ENCODE measurements at places on chromosomes 12 and 14.
A peak's percentile ranks its signal among the peaks of the same experiment; 100 is the strongest.

DNA sequence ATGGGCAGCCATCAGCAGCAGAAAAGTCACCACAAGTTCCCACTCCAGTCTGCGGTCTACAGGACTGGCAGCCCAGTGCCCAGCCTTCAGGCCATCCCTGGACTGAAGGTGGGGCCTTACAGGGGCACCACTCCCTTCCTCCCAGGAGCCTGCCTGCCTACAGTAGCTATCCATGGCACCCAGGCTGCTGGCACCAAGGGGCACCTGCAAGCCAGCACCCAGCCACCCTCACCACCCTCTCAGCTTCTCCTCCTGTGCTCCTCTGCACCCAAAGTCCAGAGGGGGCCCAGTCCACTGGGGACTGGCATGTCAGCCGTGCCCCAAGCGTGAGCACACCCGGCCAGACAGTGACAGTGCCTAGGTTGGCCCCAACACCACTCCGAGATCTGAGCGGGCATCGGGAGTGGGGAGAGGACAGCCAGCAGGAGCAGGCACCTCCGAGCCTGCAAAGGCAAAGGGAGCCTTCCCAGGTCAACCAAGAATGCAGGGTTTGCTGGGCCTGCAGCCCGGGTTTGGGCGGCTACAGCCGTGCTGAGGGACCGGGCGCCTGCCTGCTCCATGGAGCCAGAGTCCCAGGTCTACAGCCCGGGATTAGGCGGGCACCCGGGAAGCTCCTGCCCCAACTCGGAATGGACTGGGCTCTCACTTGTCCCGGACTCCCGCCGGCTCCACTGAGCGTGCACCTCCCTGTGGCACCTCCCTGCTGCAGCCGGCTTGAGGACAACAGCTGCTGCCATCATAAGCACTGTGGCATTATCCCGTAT is 8.1 kb upstream of the OR6C65 start:
- no peak for DNase-seq

DNA sequence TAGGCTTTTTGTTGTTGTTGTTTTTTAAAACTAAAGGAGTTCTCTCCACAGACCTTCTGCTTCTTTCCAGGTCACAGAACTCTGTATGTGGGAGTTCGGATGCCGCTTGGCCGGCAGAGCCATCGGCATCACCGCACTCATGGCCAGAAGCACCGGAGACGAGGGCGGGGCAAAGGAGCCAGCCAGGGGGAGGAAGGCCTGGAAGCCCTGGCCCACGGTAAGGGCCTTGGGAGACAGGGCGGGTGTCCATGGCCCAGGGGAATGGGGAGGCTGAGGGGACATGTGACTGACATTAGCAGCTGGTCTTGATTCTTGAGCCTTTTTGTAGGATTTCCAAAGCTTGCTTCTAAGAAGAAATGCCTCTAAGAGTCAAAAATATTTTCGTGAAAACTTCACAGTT is 26.2 kb downstream of the SLC4A8 start:
- no peak for DNase-seq

DNA sequence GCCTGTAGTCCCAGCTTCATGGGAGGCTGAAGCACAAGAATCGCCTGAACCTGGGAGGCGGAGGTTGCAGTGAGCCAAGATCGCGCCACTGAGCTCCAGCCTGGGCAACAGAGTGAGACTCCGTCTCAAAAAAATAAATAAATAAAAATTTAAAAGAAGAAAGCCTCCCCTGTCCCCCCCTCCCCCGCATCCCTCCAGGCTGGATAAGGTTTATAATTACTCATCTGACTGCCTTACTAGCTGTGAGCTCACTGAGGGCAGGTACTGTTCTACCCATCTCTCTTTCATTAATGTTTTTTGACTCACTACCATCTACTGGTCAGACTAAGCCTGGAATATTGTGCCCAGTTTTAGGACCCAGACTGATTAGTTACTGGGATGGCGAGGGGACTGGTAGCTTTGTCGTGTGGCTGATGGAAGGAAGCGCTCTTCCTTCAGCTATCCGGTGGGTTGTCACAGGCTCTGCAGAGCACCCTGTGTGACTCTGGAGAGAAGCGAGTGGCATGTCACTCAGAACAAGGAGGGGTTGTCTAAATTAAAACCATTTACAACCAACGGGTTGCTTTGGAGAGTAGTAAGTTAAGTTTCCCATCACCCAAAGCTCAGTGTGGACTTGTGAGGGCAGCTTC is 16.9 kb downstream of the EVL start:
- DNase-seq = no peak

GRCh38 chr12:65785500-65785899 is 38.8 kb upstream of the HMGA2 start:
- no peak for DNase-seq

- DNase-seq = no peak
Measured at GRCh38 chr12:131133994-131134393, 180.3 kb downstream of the ADGRD1 start.

DNA sequence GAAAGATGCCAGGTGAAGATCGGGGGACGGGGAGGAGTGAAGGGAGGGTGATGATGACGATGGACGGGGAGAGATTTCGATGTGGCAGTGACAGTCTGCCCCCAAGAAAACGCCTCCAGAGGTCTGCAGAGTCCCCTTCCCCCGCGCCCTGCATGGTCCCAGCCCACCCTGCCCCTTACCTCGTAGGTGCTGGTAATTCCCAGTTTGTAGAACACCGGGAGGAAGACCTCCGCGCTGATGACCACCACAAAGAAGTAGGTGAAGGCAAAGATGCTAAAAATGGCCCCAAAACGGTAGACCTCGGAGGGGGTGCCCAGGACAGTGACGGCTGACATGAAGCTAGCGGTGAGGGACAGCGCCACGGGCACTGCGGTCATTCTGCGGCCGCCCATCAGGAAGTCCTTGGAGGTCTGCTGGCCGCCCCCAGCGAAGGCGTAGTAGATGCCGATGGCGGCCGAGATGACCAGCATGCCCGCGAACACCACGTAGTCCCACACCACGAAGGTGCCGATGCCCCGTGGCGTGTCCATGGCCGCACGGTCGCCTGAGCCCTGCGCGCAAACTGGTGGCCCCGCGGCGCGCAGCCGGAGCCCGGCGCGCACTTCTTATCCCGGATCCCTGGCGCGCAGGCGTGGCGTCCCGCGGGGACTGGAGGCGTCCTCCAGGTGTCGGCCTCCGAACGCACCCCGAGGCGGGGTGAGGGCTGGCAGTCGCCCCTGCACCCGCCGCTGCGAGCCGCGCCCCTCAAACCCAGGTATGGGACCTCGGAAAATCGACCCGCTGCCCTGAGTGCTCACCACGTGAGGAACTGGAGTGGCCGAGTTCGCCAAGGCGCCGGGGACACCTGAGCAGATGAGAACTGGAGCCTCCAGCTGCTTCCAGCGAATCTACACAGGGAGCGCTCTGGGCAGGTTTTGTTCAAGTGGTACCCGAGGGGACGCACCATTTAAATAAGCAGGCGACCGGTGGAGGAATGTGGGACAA is at the start of gene SLC5A8:
TSS of gene SLC5A8 (minus strand) at position 920 of the 984 bp plus-strand sequence. CDS start at position 530, 390 bp downstream.
- peak; percentile 44 for DNase-seq

DNA sequence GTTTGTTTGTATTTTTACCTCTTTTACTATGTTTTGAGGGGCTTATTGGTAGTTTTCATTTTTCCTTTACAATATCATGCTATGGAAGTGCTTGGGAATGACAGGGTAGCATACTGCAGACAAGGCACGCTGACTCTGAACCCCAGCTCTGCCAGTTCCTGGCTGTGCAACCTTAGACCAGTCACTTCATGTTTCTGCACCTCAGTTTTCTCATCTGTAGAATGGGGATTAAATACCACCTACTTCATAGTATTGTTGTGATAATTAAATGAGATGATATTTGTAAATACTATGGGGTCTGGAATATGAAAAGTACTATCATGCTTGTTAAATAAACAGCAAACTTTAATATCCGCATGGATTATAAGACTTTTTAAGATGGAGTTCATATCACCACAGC is 35.4 kb downstream of the SRRM4 start:
- DNase-seq = no peak

DNA sequence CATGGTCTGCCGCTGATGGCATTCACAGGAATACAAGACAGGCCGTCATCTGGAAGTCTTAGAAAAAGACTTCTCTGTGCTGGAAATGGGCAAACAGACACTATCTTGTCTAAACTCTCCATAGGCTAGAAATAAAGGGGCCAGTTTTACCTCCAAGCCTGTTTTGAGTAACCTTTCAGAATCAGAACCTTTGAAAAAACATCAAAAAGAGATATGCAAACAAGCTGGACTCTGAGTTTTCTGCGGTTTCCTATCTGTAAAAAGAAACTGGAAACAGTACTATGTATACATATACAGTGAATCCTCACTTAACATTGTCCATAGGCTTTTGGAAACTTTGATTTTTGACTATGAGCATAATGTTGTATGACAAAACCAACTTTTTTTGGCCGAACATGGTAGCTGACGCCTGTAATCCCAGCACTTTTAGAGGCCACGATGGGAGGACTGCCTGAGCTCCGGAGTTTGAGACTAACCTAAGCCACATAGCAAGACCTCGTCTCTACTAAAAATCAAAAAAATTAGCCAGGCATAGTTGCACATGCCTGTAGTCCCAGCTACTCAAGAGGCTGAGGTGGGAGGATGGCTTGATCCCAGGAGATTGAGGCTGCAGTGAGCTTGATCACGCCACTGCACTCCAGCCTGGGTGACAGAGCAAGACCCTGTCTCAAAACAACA is 92.9 kb upstream of the MAX start:
- DNase-seq = no peak

- DNase-seq = no peak
Measured at GRCh38 chr14:36967892-36968555, 204.4 kb downstream of the SLC25A21 start.

GRCh38 chr12:91007531-91008290 is 2.9 kb upstream of the EPYC start:
- DNase-seq = no peak

- DNase-seq = no peak
Measured at GRCh38 chr12:94994312-94994711, 9.2 kb downstream of the NDUFA12 start.

DNA sequence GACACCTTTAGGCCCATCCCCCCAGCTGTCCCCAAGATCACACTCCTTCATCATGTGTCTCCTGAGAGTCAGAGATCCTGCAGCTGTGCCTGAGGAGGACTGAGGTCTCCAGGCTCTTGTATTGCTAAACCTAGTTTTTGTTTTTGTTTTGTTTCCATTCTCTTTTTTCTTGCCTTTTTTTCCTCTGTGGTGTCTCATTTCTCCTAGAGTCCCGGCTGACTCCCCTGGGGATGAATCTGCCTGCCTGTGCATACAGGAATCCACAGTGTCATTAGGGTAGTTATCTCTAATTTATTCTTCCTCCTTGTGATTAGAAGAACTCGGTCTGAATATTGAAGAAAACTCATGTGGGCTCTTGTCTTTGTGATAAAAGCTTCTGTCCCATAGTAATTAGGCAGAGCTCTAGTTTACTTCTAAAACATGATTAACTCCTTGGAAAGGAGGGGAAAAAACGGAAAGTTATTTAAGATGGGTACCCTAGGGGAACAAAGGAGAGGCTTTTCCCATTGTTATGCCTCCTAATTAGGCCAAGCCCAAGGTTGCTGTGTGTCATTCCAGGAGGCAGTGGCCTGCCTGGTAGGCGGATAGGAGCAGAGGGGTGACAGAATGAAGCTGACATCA is 343.2 kb downstream of the ZFP36L1 start:
- no peak for DNase-seq

GRCh38 chr12:47282206-47282605 is 202.4 kb upstream of the AMIGO2 start:
- DNase-seq = no peak

- DNase-seq = no peak
Measured at GRCh38 chr14:32932914-32933628, 5.6 kb upstream of the NPAS3 start.

DNA sequence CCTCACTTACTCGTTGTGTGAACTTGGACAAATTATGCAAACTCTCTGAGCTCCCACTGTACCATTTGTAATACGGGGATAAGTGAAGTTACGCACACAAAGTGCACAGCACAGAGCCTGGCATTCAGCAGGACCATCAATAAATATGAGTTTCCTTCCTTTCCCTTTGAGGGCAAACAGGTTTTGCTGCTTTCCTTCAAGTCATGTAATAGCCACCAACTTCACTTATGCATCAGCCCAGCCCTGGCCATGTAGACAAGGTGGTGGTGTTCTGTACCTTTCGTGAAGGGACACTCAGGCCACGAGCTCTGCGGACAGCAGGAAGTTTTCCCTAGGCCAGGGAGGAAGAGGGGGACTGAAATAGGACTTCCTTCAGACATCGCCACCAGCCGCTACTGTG is 272.7 kb downstream of the CACNA1C start:
- DNase-seq = no peak

GRCh38 chr12:5003025-5003666 is 40.5 kb upstream of the KCNA5 start:
- DNase-seq = peak; percentile 54

DNA sequence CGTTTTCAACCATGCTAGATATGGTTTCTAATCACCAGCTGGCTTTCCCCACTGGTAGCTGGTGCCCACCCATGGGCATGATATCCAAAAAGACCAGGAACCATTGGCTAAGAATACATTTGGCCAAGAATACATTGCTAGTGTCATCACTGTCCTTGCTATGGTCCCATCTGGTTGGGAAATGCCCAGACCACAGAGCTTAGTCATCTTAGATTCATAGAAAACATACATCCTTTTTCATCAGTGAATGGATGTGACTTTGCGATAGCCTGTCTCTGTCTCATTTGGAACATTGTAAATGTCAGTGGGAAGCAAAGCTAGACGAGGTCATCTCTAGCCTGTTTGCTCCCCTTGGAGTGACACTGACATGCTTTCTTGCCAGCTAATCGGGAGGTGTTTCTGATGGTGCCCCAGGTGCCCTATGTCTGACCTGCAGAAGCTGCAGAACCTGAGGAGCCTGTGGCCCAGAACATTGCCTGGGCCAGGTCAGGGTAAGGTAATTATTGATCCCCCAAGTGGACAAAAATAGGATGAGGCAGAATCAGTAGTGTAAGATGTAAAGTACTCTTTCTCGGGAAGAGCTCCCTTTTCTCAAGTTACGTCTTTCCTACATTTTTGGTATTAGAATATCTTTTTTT is 194.8 kb downstream of the SLC41A2 start:
- DNase-seq = no peak

- DNase-seq = no peak
Measured at GRCh38 chr14:94451091-94451771, 1.4 kb downstream of the SERPINA11 start.

- no peak for DNase-seq
Measured at GRCh38 chr12:89621521-89621920, 87.1 kb downstream of the ATP2B1 start.

DNA sequence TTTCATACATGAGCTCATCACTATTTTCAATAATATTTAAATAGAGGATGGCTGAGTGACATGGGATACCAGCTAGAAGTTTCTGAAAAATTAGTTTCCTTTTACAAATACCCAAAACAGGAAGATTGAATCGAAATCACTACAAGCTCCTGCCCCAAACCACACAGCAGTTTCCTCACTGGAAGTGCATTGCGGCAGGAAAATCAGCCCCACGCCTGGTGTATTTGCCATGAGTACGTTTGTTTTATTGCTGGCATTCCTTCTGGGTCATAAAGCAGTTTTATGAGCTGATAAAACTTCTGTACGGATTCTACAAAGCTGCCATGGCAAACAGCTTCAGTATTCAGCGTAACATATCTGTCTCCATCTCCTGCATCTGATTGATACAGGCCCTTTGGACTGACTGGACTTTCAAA is 23.7 kb downstream of the CDC42BPB start:
- DNase-seq = no peak

Measured in NCI-H524 (cell line).